ENCODE measurements at places on chromosomes 3 and 15.

DNA sequence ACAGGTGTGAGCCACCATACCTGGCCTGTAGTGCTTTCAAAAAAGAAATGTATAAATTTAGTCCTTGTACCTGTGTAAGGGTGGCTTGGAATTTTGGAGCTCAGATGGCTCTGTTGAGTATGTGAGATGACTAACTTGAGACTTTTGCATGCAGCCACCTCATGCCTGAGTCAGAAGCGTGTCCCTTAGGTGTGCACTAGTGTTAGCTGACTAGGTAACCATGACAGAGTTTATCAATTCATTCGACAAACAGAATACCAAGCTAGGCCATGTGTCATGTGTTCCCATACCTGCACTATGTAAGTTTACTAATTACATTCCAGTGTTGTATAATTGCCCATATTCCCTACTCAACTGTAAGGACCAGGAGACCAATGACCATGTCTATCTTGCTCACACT is 4.0 kb upstream of the ZNF639 start:
- DNase-seq: no peak

- no peak for DNase-seq
Measured at GRCh38 chr3:162171970-162172369, 675.4 kb downstream of the OTOL1 start.

GRCh38 chr3:60176614-60177013 is 1074.6 kb downstream of the FHIT start:
- no peak for DNase-seq

- no peak for DNase-seq
Measured at GRCh38 chr3:138726946-138727730, 107.6 kb downstream of the PIK3CB start.

DNA sequence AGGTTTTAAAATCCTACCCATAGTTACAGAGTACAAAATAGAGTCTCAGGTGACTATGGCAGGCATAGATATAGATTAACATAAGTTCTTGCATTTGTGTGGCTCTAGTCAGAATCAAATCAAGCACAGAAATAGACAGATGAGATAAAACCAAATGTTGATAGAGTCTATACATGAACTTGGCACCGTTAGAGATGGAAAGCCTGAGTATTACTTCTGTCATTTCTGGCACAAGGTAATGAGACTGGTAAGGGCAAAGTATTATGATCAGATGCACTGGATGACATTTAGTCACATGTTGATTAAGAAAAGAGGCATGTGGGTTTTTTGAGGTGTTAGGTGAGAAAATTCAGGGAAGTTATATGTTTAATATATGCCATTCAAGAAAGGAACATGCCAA is 219.7 kb downstream of the MBNL1 start:
- no peak for DNase-seq

- no peak for DNase-seq
Measured at GRCh38 chr3:125191730-125192129, 20.8 kb downstream of the SLC12A8 start.

DNA sequence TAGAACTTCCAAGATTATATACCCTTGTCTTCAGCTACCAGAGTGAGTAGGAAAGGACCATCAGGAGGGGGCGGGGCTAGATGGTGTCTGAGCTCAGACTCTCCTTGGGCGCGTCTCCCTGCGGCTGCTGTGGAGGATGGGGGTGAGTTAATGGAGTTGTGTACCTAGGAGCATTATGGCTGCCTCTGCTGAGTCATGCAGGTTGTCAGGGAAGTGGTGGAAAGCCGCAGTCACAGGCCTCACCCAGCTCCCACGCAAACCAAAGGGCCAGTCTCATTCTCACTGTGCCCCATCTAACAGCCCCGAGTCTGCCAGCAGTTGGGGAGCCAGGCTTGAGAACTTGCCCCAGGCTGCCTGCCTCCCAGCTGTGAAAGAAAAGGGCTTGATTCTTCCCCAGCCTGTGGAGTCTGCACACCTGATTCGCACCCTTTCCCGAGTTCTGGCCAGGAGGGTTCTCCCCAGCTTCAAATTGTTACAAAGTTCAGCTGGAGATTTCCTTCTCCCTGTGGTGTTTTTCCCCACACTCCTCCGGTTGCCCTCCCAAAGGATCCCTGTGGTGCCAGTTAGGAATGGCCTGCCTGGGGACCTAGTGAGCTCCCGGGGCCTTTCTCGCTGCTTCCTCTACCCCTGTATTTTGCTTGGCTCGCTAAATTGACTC is 143.3 kb downstream of the HCN4 start:
- no peak for DNase-seq

DNA sequence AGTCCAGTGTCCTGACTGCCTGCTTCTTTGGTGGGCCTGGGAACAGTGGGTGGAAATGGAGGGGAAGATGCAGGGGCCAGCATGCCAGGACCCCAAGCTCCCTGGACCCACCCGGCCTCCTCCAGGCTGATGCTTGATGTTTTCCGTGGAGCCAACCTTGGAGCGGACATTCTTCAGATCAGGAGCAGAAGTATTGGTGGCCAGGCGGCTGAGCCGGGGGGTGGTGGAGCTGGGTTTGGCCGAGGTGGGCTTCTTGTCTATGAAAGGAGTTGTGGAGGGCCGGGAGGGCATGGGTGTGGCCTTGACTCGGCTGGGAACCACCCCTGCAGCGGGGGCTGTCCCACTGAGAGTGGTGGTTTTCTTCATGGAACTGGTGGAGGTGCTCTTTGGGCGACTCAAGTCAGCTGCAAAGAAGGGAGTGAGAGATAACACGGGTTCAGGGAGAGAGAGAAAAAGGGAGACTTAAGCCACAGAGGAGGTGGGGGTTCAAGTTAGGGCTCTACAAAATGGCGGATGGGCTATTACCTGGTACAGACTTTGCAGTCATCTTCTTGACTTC is 67.8 kb downstream of the DHX30 start:
- no peak for DNase-seq

DNA sequence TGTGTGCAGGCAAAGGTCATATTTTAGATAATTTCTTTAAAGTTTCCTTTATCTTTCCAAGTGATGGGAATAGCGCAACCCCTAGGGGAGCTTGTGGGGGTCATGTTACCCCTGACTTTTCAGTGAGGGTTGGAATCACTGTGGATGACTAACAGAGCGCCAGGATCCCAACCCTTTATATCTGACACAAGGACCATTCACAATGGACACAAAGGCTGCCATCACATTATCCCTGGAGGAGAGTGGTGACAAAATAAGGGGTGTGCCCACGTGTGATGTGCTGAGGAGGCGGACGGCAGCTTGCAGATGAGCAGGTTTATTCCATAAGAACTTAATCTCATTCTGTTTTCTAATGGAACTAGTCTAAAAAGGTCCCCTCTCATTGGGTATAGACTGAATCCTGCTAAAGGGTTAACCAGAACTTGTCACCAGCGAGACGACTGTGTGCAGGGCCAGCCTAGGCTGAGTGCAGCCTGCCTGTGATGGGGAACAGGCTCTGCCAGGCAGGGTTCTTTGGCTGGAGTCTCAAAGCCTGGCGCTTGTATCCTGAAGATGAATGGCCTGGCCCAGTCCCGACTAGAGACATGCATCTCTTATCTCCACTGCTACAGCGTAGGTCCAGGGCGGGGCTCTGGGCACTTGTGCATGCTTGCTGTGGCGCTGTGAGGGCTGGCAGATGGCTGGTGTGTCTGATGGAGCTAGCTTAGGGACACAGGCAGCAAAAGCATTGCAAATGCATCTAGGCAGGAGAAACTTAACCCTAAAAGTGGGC is 50.2 kb downstream of the CHDH start:
- no peak for DNase-seq

GRCh38 chr3:111932946-111933345 is 45.9 kb upstream of the ABHD10 start:
- DNase-seq: no peak

Measured in stimulated activated CD8-positive, alpha-beta memory T cell treated with anti-CD3 and anti-CD28 coated beads, Interleukin-2, amount 100 ng/mL, for 1 hour (primary cell).